SHP77 treated with DMSO at 0.1 percent for 48 hours (cell line): ENCODE measurements at places on chromosomes 7 and 10.

GRCh38 chr7:103660455-103661371 is 214.7 kb upstream of the SLC26A5 start:
- no peak for DNase-seq

DNA sequence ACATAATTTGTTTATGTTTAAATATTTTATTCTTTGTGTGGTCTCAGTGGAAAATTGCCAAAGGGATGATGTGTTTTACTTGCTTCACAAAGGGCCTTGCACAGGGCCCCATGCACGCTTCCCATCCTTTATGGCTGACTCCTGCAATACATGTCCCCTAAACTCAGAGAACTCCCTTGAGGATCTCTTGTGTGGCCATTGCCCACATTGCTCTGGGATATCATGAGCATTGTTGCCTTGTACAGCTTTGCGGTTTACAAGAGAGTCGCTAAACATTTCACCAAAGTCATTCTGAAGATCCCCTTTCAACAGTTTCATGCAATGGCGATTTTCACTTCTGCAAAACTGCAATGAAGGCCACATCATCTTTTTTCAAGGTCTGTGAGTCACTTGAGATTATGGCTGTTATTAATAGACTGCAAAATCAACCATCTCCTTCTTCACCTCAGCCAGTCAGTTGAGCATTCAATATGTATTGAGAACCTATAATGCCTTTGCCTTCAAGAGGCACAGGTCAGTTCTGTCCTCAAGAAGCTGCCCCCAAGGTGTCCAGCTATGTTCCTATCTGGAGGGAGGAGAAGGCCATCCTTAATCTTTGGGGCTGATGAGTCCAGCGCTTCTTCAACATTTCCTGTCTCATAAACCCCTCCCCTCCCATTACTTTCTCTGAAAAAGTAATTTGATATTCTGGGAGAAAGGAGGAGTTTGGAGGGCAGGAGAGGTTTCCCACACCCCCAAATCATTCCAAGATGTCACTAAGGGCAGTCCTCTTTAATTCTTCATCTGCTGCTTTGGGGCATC is 108.1 kb downstream of the CCDC71L start:
- no peak for DNase-seq

GRCh38 chr10:24894728-24895127 is 57.7 kb downstream of the PRTFDC1 start:
- no peak for DNase-seq

GRCh38 chr10:31774928-31775650 is 153.5 kb downstream of the ARHGAP12 start:
- DNase-seq, result no peak

DNA sequence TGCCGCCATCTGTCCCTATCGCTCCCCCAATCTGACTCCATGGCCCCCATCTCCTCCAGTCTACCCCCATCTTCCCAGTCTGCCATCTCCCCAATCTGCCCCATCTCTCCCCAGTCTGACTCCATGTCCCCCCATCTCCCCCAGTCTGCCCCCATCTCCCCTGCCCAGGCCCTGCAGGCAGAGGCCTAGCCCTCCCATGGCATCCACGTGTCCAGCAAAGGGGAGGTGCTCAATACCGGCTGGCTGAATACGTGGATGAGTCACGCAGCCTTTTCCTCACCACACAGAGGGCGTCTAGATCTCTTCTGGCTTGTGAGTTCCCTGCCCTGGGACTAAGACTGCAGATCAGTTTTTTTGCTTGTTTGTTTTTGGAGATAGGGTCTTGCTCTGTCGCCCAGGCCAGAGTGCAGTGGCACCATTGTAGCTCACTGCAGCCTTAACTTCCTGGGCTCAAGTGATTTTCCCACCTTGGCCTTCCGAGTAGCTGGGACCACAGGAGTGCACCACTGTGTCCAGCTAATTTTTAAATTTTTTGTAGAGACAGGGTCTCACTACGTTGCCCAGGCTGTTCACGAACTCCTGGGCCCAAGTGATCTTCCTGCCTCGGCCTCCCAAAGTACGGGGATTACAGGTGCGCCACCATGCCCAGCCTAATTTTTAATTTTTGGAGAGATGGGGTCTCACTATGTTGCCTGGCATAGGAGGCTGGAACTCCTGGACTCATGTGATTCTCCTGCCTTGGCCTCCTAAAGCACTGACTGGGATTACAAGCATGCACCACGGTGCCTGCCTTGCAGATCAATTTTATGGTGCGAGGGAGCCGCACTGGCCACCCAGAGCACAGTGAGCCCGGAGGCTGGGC is 15.3 kb upstream of the GPR146 start:
- DNase-seq, result peak; percentile 56

DNA sequence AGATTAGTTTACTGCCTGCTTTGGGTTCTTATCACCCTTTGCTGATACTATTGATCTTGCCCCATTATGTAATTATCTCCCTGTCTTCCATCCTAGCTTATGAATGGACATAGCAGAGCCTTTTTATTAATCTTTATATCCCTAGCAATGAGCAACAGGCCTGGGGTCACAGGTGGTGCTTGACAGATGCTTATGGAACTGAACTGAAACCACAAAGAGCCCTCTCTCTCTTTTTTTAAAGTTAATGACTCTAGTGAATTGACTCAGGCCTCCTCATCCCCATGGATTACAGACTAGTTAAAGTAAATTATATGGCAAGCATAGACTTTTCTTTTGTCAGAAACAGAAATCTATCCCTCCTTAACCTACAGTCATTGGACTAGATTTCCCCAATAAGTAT is 265.2 kb downstream of the PHTF2 start:
- DNase-seq, result no peak

GRCh38 chr7:9250876-9251275 is 817.5 kb downstream of the NXPH1 start:
- no peak for DNase-seq

DNA sequence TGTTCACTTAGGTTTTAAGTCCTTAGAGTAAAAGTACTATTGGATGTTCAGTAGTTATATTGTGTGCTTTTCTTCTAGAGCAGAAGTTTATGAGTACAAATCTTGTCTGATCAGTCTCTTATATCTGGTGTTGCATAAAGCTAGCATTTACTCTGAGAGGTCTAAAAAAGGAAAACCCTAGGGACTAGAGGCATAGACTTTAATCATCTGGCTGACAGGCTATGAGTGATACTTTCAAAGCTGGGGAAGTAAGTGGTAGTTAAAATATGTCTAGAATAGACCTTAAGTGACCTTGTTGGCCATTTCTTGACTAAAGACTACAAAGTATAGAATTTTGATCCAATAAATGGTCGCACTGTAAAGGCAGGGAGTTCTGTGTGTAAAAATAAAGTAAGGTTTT is 32.9 kb upstream of the PHYHIPL start:
- DNase-seq, result no peak

DNA sequence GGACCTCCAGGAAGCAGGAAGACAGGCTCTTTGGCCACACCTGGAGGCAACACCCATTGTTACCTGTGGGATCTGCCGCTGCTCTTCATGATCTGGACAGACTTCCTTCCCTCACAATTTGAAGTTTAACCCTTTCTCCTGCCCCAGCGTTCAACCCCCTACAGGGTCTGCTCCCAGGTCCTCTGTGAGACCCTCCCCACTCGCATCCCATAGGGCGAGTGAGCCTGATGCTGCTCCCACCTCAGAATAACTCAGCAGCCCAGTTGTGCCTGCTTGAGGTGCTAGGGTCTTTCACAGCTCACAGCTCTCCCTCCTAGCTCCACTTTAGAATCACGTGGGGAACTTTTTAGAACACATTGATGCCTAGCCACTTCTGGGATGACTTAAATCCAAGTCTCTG is 61.8 kb upstream of the C10orf90 start:
- no peak for DNase-seq

GRCh38 chr10:79231908-79232307 is 115.4 kb upstream of the PPIF start:
- DNase-seq, result no peak

DNA sequence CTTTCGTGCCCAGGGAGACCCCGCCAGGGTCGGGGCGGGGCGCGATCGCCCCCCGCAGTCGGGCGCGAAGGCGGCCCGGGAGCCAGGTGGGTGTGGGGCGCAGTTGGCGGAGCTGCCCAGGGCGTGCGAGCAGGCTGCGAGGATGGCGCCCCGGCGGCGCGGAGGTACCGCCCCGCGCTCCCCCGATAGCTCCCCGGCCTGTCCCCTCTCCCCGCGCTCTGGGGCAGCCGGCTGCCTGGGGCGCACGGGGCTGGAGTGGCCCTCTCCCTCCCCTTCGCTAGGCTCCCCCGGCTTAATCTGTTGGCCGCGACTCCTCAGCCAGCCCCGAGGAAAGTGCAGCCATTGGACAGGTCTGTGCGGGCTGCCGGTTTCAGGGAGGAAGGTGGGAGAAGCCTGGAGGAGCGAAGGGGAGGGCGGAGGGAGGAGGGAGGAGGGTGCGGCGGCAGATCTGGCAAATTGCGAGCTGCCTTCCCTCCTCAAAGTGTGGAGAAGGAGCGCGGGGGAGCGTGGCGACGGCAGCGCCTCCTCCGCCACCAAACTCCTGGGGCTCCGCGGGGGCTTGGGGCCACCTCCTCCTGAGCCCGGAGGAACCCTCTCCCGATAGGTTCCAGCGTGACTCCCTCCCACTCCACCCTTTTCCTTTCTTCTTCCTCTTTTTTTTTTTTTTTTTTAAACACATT is 361 bp upstream of the PLXDC2 start:
- DNase-seq, result no peak

DNA sequence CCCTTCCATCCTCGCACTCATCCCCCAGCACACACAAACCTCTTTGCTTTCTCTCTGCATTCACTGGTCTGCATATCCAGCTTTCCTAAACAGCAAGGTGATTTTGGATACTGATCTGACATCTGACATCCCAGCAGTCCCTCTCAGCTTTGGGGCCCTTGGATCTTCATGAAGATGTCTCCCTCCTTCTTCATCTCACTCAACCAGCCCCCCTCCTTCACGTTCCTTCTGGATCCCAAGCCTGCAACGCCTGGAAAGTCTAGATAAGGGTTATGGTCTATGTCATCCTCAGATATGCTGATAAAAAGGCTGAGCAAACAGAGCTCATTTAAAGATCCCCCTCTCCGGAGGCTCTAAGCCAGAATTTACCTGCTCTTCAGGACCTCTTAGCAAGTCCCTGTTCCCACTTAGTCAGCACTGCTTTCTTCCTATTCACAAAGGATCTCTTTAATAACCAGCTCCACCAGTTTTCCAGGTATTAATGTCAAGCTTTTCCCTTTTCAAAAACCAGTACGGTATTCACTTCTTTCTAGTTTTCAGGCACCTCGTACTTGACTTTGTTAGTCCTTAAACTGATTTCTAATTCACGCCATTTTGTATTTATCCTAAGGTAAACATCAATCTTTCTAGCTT is 38.9 kb downstream of the CREB3L2 start:
- no peak for DNase-seq

DNA sequence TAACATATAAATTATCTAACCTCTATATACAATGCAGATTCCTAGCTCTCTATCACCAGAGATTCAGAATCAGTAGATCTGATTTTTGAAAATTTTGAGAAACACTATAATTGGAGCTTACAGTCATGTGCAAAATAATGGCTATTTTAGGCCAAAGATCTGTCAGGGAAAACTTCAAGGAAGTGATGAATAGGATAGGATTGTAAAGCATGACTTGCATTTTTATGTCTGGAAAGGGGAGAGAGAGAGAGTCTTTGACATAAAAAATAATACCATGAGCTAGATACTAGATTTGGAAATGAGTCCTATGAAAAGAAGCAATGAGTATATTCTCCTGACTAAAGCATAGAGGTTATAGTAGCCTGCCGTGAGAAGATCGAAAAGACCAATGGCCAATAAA is 181.1 kb downstream of the SDHAF3 start:
- DNase-seq, result no peak

GRCh38 chr7:51366930-51367613 is 50.5 kb upstream of the COBL start:
- peak; percentile 43 for DNase-seq

- no peak for DNase-seq
Observed at GRCh38 chr7:80984619-80985018, 65.8 kb upstream of the SEMA3C start.

DNA sequence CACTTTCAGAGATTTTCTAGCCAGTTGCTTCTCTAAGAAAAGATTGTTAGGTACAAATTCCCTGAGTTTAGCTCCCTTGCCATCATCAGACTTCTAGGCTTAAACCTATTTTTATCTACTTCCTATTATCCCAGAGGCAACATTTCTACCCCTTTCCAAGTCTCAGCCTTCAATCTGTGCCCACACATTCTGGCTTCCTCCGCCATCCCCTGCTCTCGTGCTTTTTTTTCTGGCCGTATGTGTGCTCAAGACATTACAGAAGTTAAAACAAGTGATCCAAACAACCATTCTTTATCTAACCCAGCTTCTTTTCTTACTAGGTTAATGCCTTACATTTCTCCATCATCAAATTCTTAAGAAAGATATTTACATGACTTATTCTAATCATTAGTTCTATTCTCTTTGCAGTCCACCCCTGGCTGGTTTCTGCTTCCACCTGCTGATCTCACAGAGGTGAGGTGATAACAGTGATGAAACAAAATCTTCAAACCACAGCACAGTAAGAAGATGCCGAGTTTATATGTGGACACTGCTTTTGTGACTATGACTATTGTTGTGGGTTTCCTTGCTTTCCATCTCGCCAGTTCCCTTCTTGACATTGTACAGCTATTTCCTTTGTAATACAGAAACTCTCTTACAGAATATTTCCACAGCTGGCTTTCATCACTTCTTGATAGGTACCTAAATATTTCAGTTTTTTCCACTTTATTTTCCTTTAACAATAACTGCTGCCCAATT is 18.3 kb upstream of the CDK6 start:
- no peak for DNase-seq
